Stimulated activated naive CD4-positive, alpha-beta T cell (primary cell): ENCODE measurements at places on chromosomes 1 and 21.

DNA sequence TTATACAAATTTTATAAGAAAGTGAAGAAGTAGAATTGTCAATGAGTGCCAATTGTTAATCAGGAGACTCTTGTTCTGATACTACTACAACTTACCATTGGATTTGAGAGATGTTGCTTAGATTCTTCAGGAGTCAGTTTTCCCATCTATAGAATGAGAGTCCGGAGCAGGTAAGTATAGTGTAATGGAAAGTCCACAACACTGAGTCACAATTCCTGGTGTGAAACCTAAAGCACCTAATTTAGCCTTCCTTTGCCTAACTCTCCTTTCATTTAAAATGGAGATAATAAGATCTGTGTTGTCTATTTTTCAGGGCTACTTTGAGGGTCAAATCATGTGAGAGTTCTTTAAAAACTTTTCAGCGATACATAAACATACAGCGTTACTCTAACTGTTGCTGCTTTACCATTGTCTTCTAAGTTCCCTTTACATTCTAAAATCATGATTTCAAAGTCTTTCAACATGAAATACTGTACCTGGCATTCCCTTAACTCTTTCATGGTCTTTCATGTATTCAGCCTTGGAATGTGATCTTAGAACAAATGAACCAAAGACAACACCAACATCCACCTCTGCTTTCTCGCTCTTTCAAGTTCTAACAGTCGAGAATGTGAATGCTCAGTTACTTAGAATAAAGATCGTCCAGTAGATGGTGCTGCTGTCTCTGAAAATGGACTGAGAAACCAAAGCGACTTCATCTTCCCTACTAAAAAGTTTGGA, 90.9 kb downstream of the SLC30A10 start:
- DNase-seq = no peak

DNA sequence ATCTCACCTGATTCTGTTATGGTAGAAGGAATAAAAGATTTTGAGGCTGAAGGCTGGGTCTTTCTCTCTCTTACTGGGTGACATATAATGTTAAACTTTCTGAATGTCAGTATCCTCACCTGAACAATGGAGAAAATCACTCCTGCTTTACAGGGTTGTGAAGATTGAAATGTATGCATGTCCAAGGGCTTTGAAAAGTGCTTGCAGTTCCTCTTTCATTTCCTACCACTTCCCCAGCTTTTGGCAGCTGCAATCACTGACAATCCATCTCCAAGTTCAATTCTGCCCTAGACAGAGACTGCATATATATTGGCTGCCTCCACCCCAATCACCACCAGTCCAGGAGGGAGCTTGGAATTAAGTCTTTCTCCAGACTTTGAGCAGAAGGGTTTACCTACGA, 39.8 kb downstream of the FAM78B start:
- DNase-seq = no peak

DNA sequence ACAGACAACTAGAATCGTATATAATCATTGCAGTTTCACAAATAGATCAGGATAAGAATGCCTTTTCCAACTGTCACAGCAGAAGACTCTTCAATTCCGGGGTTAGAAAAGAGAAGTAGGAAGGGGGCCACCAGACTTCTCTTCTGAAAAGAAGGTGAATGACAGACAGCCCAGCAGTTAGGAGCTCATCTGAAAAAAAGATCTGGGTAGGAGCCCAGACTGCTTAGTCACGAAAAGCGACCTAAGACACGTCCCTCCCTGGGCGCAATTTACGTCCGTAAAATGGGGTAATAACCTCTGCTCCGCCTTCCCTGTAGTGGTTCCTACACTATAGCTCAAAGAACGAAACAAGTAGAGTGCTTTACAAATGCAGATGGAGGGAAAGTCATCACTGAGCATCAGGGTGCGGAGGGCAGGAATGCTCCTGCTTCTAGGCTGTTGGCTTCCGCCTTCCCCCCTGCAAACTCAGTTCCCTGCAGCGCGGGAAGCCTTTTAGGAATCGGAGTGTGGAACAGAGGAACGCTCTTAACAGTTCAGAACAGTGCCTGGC, 582 bp downstream of the ORC1 start:
- DNase-seq = peak; percentile 10

GRCh38 chr1:2532485-2533160, 2.6 kb upstream of the HES5 start:
- DNase-seq = no peak

- DNase-seq = no peak
Measured at GRCh38 chr21:41169258-41169576, 1.3 kb downstream of the BACE2 start.

- no peak for DNase-seq
Measured at GRCh38 chr1:222413436-222413835, 134.5 kb downstream of the HHIPL2 start.
